Stimulated activated CD4-positive, alpha-beta T cell treated with anti-CD3 and anti-CD28 coated beads, TNF-alpha, amount 100 ng/mL, for 48 hours (primary cell): ENCODE measurements at places on chromosomes 11 and 22.

GRCh38 chr11:60810569-60810968, 25.4 kb downstream of the MS4A10 start:
- DNase-seq, result no peak

DNA sequence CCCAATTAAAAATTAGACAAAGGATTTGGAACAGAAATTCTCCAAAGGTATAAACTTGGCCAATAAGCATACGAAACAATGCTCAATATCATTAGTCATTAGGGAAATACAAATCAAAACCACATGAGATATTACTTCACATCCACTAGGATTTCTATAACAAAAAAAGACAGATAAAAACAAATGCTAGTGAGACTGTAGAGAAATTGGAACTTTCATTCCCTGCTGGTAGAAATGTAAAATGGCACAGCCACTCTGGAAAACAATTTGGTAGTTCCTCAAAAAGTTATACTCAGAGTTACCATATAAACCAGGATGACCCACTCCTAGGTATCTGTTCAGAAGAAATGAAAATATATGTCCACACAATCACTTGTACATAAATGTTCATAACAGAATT, 71.6 kb downstream of the RPL27A start:
- no peak for DNase-seq

DNA sequence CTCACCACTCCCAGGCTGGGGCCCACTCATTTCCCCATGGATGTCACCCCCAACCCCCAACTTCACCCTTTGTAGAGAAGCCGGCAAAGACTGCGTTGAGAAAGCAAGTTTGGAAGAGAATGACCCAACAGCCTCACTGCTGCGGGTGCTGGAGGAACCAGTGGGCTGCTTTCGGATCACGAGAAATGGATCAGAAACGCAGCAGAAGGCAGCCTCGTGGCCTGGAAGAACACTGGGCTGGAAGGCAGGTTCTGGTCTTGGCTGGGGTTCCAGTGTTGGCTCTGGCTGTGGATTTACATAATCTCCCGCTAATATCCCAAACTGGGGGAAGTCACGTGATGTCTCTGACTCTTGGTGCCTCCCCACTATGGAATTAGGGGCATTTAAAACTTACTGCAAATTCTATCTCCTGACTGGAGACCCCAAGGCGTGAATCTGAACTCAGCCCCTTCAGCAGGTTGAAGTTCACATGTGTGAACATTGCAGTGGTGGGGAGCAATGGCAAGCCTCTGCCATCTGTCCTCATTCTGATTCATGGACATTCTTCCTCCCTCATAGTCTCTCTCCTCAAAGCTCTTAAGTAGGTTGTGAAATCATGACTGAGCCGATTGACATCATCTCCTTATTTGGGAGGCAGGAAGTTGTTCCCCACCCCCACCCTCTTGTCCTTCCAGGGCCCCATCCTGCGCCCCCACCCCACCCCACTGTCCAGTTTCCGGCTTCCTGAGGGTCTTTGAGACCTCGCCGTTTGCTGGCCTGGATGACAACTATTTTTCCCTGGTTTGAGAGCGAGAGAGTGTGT, 37.0 kb upstream of the TIMP3 start:
- no peak for DNase-seq

GRCh38 chr22:48670731-48671130, 1156.9 kb downstream of the BRD1 start:
- no peak for DNase-seq

- no peak for DNase-seq
These were observed 2.0 kb upstream of the TCIRG1 start for GRCh38 chr11:68036717-68037239.

DNA sequence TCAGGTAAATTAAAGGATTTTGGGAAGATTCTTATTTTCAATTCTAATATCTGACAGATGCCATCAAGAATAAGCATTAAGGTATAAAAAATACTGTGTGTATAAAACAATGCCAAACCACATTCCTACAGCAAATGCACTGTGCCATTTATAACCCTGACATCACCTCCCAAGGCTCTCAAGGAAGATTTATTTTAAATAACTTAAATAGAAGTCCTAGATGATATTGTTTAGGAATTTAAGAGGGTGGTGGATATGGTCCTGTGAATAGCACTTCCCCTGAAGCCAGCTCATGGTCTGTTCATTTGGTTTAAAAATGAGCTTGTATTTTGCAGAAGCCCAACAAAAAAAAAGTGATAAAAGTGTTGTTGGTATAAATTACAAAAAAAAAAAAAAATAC, 32.1 kb downstream of the PPIL2 start:
- DNase-seq, result no peak

- no peak for DNase-seq
These were observed 38.6 kb upstream of the PRR5 start for GRCh38 chr22:44663256-44663999.

DNA sequence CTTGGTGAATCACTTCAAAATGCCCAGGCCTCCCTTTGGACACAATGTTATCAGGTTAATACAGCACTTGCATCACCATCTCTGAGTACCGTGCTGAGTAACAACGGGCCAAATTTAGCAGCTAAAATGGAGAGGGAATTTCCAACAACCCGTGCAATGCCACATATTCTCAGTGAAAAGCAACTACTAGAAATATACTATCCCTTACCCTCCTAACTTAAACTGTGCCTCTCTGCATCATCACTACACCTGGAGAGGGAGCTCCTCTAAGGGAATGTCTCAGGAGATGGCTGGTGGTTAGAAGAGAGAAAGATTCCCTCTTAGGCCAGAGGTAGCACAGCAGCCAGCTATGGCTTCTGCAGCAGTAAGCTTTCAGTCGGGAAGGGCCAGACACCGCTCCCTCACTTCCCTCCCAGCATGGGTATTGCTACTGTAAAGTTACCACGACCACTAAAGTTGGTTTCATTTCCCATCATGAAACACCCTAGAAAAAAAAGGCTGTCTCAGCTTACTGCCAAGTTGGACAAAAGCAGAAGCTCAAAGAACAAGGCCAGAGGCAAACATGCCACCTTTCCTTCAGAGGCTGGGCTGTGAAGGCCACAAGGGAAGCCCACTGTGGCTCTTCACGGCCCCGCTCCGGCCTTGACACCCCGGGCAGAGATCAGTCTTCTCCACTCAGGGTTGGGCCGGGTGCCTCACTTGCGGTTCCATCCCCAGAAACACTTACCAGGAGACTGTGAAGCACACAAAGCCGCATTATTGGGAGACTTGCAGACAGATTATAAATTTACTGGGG, 3.9 kb downstream of the MAML2 start:
- DNase-seq, result peak; percentile 27

- DNase-seq, result no peak
These were observed 117.7 kb upstream of the LMO1 start for GRCh38 chr11:8381343-8381742.

DNA sequence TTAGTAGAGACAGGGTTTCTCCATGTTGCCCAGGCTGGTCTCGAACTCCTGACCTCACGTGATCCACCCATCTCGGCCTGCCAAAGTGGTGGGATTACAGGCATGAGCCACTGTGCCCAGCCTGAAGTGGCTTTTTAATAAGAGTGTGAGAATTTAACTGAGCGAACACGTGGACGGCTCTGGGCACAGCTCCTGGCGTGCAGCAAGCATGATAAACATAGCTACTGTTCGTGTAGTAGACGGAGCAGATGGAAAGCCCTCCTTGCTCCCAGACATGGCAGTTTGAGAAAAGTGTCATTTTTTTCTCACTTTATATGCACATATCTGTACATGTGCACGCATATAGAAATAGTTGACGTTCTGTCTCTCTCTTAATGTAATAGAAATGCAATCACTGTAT, 7.0 kb downstream of the EMID1 start:
- DNase-seq, result no peak

- no peak for DNase-seq
These were observed 879 bp downstream of the TMEM121B start for GRCh38 chr22:17120281-17120680.

DNA sequence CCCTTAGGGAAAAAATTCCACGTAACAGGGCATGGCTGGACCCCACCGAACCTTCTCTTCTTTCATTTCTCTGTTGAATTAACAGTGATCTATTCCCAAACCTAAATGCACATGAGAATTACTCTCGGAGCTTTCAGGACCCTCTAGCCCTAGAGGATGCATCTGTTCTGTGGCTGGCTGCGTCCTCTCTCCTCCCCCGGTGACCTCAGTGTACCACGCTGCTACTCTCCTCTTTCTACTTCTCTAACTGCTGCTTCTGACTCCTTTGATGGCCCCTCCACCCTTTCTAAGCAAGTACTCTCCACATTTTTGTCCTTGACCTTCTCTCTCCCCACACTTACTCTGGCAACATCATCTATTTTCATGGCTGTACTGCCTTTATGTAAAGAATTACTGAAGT, 12.1 kb upstream of the APOA1 start:
- no peak for DNase-seq

GRCh38 chr22:30947173-30947815, 21.3 kb downstream of the MORC2 start:
- DNase-seq, result no peak

- DNase-seq, result no peak
These were observed 513.1 kb downstream of the MIAT start for GRCh38 chr22:27170491-27170890.

DNA sequence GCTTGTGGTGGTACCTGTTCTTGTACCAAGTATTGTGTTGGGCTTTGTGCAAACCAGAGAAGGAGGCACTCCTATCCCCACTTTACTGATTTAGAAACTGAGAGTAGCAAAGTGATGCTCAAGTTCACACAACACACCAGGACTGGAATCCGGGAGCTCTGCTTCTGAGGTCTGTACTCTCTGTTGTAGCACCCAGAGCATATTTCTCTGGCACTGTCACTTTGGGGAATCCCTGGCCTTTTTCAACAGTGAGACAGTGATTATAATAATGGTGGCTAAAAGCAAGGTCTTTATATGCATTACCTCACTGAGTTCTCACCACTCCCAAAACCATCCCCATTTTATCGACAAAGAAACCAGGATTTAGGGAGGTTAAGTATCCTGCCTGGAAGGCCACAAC, 362.4 kb downstream of the TENM4 start:
- DNase-seq, result no peak

GRCh38 chr22:27232077-27232476, 569.5 kb downstream of the MN1 start:
- no peak for DNase-seq

GRCh38 chr11:125429174-125429707, 66.8 kb downstream of the FEZ1 start:
- peak; percentile 42 for DNase-seq

- DNase-seq, result no peak
These were observed 303.6 kb downstream of the OPCML start for GRCh38 chr11:133228471-133229329.
